ENCODE measurements at places on chromosomes 6 and 20.

DNA sequence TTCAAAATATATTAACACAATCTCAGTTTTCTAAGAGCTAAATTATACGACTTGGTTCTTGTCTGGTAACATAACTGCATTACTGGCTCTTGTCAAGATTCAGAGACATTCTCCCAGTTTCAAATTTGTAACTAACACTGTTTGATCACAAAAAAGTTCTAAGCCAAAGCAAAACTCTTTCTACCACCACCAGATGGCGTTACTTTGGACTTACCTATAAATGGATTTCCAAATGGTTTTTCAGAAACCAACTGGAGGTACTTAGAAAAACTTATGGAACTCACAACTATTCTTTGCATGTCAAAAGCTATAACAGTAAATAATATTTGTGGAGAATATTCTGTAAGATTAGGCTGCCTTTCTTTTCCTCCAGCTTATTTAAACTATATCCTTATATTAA is 34.2 kb upstream of the GFRAL start:
- no peak for DNase-seq

- no peak for DNase-seq
These were observed 54.3 kb downstream of the PPP1R14C start for GRCh38 chr6:150196942-150197745.

DNA sequence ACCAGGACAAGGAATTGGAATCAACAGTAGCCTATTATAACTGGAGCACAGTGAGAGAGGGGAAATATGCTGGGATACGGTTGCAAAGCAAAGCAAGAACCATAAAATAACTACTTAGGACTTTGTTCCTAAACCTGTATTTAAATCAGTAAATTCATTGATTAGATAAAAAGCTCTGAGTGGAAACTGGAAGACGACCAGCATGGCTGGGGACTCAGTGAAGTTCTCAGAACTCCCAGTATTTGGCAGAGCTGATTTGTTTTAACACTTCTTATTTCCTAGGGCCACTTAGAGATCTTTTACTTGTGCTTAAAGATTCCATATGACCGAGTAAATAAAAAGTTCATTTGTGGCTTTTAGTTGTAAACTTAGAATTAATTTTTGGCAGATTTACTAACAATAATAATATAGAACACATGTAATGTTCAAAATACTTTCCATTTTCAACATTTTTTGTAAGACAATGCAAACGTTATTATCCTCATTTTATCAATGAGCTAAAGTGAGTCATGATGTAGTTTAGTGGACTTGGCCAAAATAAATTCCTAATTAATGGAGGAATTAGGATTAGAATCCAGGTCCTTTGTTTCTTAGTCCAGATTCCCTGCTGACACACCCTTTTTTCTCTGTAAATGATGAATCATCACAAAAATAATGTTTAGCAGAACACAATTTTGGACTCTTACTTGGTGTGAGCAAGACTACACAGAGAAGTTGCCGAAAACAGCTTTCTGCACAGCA is 392.9 kb downstream of the GJA1 start:
- no peak for DNase-seq

DNA sequence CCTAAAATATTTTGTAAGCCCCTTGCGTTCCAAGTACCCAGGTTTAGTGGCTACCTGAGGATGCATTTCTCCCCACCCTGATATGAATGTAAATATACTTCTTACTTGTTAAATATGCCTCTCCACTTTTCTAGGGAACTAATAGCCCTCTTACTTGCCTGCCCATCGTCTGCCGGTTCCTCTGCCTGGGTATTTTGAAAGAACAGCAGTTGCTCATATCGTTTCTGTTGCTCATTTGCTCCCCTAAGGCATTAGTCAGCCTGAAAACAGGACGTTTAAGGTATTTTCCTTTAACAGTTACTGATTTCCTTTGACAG is 141.3 kb upstream of the CARMIL1 start:
- DNase-seq: no peak

GRCh38 chr6:138545621-138545980 is 46.3 kb upstream of the NHSL1 start:
- DNase-seq: no peak

DNA sequence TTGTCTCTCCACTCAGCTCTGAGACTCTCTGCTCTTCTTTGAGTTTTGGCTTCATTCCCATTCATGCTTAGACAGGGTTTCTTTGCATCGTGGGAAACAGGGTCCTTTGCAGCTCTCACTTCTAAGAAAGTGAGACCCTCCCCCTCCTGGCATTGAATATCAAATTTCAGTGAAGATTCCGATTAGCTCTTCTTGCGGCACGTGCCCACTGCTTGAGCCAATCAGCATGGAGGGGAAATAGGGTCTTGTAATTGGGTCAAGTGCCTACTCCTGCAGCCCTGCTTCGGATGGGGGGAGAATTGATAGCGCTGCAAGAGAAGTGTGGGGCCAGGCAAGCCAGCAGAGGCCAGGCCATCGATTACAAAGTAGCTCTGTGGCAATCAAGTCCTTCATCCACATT is 69.6 kb downstream of the TFAP2C start:
- no peak for DNase-seq

DNA sequence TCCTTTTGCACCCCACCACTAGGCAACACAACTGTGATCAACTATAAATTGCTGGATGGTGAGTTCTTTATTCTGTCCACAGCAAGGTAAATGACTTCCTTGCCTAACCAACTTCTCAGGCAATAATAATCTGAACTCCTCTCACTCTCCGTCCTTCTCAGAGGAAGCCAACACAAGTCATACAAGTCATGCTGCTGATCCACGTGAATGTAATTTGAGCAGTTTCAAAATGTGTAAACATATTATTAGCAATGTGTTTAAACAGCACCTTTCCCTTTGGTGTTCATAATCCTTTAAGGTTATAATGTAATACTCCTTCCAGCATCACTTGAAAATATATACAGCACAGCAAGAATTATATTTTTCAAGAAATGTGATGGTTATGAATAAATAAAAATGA is 127.9 kb downstream of the QRSL1 start:
- DNase-seq: peak; percentile 51

- no peak for DNase-seq
These were observed 39.2 kb downstream of the CCN2 start for GRCh38 chr6:131911951-131912350.

DNA sequence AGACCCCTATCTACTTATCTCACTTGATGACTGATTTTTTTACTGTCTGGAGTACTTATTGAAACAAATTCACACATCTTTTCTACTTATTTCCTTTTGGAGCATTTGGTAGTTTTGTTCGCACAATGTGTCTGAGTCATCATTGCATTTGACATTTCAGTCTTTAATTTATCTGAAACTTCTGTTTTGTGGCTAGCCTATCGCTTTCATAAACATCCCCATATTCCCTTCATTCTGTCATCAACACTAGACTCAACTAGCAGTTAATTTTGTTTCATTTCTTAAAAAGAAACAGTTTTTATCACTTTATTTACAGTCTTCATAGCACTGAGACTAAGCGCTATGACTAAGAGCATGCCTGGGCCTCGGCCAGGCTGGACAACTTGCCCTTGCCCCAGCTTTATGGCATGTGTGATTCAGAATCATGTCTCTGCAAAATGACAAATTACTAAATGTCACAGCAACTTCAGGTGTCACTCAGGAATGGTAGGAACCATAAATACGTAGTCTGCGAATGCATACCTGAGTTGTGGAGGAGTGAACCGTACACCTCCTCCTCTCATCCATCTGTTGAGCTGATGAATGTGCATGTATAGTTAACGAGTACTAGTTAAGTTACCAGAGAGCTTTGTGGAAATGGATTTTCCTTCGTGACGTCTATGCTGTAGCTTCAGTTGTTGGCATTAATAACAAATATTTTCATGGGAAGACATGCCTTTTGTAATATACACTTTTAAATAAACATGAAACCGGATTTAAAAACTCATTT is 16.2 kb downstream of the L3MBTL3 start:
- DNase-seq: no peak

DNA sequence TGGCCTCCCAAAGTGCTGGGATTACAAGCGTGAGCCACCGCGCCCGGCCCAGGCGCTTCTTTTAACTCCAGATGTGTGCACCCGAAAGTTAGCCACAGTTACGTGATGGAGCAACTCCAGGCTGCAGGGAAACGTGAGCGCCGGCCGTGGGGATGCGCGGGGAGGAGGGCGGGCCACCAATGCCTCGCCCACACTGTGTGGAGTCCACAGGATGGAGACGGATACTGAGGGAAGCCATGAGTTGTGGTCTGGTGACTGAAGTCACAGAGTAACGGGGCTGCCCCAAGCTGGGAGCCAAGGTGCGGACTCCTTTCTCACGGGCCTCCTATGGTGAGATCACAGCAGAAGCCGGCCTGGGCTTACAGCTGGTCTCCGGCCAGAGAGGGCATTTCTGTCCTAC is 23.2 kb downstream of the YTHDF1 start:
- DNase-seq: no peak

- DNase-seq: peak; percentile 43
These were observed 751 bp downstream of the MAP3K4 start for GRCh38 chr6:160992061-160992979.

- no peak for DNase-seq
These were observed 30.9 kb upstream of the NEDD9 start for GRCh38 chr6:11263291-11263775.

- no peak for DNase-seq
These were observed 21.6 kb downstream of the RREB1 start for GRCh38 chr6:7129360-7129759.

GRCh38 chr6:158999154-158999665 is 792 bp downstream of the RSPH3 start:
- DNase-seq: no peak

DNA sequence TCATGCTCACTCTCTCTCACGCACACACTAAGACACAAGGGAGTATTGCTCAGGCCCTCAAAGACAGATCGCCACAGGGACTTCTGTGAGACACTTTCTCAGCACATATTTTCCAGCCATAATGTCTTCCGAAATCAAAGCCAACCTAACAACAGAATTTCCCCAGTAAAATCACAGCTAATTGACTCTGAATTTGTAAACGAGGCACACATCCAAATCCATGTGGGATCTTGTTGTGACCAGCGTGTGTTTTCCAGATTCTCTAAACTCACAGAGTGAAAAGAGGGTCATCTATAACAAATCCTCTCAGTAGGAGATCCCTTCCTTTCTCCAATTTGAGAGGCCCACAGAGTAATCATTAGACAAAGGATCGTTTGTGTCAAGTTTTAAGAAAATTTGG is 280.4 kb downstream of the PACRG start:
- no peak for DNase-seq

GRCh38 chr6:12844284-12845223 is 128.0 kb downstream of the PHACTR1 start:
- DNase-seq: no peak

DNA sequence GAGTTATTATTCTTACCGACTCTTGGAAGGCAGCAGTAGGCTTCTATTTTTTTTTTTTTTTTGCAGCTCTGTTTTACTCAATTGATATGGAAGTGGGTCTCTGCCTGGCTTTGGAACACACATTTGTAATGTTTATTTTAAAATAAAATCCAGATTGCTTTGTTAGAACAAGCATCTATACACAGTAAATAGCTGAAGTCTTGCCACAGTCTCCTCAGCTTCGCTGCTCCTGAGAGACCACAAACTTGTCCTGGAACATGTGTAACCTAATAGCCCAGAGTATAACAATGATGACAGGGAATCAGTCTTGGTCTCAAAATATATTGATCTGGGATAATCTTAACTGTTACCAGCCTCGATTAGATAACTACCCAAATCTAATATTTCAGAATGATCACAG is 299.8 kb upstream of the NOX3 start:
- DNase-seq: no peak

DNA sequence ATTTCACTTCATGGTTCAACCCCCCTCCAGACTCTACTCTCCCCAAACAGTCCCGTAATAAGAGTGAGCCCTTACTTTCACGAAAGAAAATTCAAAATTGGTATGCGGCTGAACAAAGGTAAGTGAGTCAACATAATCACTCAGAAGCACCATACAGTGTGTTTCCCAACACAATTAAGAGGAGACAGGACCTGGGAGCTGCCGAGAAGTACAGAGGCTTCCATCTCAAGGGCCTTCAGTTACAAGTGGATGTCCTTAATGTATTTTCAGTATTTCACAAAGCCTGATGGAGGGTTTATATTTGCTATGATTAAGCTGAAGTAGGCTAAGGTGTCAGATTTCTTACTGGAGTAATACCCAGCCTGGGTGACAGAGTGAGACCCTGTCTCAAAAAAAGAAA is 51.1 kb downstream of the MYO6 start:
- no peak for DNase-seq

DNA sequence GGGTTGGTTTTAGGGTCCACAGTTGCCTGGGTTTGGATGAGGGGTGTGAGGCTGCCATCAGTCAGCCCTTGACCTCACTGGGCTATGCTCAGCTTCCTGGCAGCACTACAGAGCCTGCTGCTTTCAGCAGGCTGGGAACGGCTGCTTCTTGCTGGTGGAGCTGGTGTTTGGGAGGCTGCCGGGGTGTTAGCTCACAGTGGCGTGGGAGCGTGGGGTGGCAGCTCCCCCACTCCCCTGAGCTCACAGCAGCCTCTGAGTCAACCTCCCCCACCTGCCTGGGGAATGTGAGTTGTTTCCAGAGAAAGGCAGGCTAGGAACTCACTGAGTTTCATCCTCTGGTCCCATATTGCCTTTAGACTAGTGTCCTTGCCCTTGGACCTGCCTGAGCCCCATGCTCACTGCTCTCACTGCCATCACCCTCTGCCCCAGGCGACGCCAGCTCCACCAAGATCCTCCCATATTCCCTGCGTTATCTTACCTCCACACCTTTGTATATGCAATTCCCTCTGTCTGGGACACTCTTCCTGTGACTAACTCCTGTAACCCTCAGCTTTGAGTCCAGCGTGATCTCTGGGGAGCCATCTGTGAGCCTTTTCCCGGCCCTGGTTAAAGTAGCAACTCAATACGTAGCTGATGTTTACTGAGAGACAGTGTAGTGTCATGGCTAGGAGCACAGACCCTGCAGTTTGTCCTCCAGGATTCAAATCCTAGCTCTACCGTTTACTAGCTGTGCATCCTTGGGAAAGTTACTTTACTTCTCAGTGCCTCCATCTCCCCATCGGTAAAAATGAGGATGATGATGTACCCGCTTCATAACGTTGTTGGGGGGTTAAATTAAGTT is 34.8 kb downstream of the PPP1R16B start:
- no peak for DNase-seq

DNA sequence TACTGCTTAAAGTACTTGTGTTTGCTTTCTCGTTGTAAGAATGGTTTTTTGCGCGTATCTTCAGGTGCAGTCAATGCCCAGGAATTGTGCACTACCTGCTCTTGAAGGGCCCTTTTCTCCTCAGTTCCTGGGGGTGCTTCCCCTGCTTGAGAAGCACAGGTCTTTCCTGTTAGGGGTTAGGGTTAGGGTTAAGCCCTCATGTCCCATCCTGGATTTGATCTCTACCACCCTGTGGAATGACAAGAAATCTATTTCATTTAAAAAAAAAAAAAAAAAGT is 39.6 kb upstream of the TBXT start:
- DNase-seq: no peak

GRCh38 chr6:128028183-128028582 is 127.3 kb upstream of the THEMIS start:
- DNase-seq: no peak

GRCh38 chr20:18323705-18324104 is 35.4 kb downstream of the ZNF133 start:
- DNase-seq: no peak

- no peak for DNase-seq
These were observed 21.1 kb upstream of the EDN1 start for GRCh38 chr6:12269110-12269509.

- no peak for DNase-seq
These were observed 9.1 kb upstream of the SF3B5 start for GRCh38 chr6:144104488-144104887.

Measured in NCI-H774 (cell line).